ENCODE measurements at places on chromosomes 2 and 18. TPM values are rescaled to one million over a fixed set of nuclear protein-coding genes. Genes with fewer than 3 reads are reported as not detected.
A peak's percentile ranks its signal among the peaks of the same experiment; 100 is the strongest.

DNA sequence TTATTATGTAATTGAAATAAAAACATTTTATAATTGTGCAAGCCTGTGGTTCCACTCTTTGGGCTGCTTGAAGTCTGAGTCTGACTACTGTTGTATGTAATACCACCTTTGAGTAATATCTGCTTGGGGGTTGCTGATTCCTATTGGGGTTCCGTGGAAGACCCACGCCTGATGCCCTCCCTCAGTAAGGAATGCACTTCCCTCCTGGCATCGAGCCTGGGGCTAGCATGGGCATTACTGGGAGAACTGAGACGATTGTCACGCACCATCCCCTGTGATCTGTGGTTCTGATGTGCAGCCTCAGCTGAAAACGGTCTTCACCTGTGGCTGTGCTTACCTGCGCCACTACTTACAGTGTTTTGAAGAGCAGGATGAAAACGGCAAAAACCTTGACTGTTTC lies 32.7 kb upstream of the RBM44 start:
- no peak overlapping the region for H3K27ac ChIP-seq
- no peaks in the 10 kb centered on the region for H3K27me3 ChIP-seq
- no peak for DNase-seq
- peaks cover 82% of the 10 kb centered on the region for H3K36me3 ChIP-seq
- peaks cover 9% of the 10 kb centered on the region for H3K4me1 ChIP-seq

- H3K4me1 ChIP-seq, result peaks cover 16% of the 10 kb centered on the region
- H3K27ac ChIP-seq, result no peak overlapping the region
- no peaks in the 10 kb centered on the region for H3K27me3 ChIP-seq
- DNase-seq, result no peak
- H3K36me3 ChIP-seq, result peaks cover 6% of the 10 kb centered on the region
- H3K4me3 ChIP-seq, result no peak overlapping the region
These were observed 6.5 kb downstream of the TEX261 start for GRCh38 chr2:70988151-70988550.

GRCh38 chr2:46874236-46874929 lies 41.2 kb downstream of the MCFD2 start:
- no peaks in the 10 kb centered on the region for H3K36me3 ChIP-seq
- H3K27ac ChIP-seq, result no peak overlapping the region

DNA sequence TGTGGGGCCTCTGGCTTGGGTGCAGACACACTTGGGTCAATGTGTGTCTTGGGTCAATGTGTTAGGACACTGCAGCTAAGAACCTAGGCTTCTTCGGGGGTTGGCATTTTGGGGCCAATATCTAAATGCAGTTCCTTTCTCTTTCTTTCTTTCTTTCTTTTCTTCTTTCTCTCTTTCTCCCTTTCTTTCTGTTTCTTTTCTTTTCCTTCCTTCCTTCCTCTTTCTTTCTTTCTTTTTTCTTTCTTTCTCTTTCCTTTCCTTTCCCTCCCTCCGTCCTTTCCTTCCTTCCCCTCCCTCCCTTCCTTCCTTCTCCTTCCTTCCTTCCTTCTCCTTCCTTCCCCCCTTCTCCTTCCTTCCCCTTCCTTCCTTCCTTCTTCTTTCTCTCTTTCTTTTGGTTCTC lies 57.7 kb upstream of the OSR1 start:
- H3K4me1 ChIP-seq, result no peaks in the 10 kb centered on the region
- no peak overlapping the region for H3K27ac ChIP-seq
- H3K4me3 ChIP-seq, result no peak overlapping the region
- DNase-seq, result no peak
- no peaks in the 10 kb centered on the region for H3K36me3 ChIP-seq

GRCh38 chr2:165067643-165068486 lies 112.5 kb upstream of the SLC38A11 start:
- H3K27ac ChIP-seq, result no peak overlapping the region
- H3K4me1 ChIP-seq, result peaks cover 11% of the 10 kb centered on the region
- DNase-seq, result no peak

DNA sequence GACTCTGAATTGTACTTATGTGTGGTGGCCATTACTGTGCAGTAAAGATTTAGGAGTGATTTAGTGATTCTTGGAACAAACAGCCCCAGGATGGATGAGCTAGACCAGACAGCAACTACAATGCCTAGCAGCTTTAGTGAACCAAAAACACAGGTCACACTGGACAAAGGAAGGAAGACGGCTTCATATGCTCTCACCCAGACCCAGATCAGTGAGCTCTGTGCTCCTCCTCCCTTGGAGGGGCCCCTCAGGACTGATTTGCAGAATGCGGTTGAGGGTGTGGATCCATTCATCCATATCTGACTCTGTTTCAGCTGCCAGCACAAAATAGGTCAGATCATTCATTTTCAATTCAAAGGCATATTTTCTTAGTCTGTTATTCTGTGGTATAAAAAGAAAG lies 159.7 kb upstream of the CCDC195 start:
- no peaks in the 10 kb centered on the region for H3K27me3 ChIP-seq
- peak overlapping the region; percentile 1 for H3K27ac ChIP-seq
- H3K36me3 ChIP-seq, result peaks cover 97% of the 10 kb centered on the region
- peaks cover 20% of the 10 kb centered on the region for H3K4me1 ChIP-seq

DNA sequence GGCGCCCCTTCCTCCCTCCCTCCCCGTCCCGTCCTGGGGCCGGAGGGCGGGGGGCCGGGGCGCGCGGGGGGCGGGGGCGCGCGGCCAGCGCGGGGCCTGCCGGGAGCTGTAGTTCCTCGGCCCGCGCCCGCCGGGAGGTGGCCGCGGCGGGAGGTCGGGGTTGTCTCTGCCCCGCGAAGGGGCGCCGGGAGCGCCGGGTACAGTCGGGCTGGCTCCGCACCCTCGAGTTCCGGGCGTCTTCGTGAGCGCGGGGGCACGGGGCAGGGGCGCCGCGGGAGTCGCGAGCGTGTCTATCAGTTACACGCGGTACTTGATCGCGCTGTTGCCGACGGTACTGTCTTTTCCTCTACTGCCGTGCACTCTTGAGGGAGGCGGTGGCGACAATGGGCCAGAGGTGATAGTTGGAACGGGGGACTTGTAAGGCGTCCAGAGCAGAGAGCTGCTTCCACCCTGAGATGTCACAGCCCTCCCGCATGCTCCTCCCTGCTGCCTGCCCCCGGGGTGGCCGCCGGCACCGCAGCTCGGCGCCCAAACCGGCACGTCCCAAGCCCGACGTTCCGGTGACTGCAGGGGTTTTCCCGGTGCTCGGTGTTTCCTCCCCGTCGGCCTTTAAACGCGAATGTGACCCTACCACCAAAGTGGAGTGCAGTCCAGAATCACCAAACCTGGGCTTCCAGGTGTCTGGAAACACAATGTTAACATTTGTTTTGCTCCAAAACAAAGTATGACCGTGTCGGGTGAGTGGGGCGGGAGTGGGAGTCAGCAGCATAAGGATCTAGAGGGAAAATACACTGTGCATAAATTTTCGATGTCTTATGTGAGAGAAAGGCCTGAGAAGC lies at the start of gene PRKD3:
Gene PRKD3 (minus strand): TSS at position 48 of the 839 bp plus-strand sequence. CDS start 8,309 bp downstream, outside the sequence.
- H3K4me3 ChIP-seq, result peak within 1 kb of the TSS; percentile 99
- H3K27me3 ChIP-seq, result no peaks in the 10 kb centered on the region
- peaks cover 18% of the 10 kb centered on the region for H3K4me1 ChIP-seq
- peak within 1 kb of the TSS; percentile 96 for H3K27ac ChIP-seq

DNA sequence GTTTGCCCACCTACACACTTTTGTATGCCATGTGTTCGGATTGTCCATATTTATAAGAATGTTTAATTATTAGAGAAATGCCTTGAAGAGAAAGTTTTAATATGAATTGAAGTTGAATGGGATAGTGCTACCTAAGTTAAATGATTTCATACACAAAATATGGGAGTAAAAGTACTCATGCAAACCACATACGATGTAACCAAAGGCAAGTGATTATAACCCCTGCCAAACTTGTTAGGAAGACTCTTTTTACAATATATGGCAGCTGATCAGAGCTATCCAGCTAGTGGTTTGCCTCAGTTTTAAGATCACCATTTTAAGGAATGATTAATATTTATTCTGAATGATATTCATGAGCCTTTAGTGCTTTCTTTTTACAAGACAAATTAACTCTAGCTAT lies 106.7 kb downstream of the MYO1B start:
- no peak overlapping the region for H3K4me3 ChIP-seq
- H3K27ac ChIP-seq, result no peak overlapping the region
- DNase-seq, result no peak

GRCh38 chr18:34704074-34704473 lies 6.0 kb upstream of the DTNA start:
- H3K27ac ChIP-seq, result no peak overlapping the region
- H3K4me1 ChIP-seq, result no peaks in the 10 kb centered on the region
- H3K36me3 ChIP-seq, result no peaks in the 10 kb centered on the region
- no peak overlapping the region for H3K4me3 ChIP-seq
- H3K27me3 ChIP-seq, result peaks cover 7% of the 10 kb centered on the region

TCF7L1 gene
- total RNA-seq, result not detected

ACOXL gene
- not detected for total RNA-seq

RHOB gene
- total RNA-seq, result 21.0 TPM

GNLY gene
- 5.3 TPM for total RNA-seq

CD8B2 gene
- 14.1 TPM for total RNA-seq

C18orf54 gene
- total RNA-seq, result 4.2 TPM

Data from naive thymus-derived CD8-positive, alpha-beta T cell (primary cell).